ENCODE measurements at places on chromosomes 3 and 15.

- DNase-seq, result no peak
These were observed 1497.6 kb downstream of the OTOL1 start for GRCh38 chr3:162994165-162994564.

- DNase-seq, result no peak
These were observed 16.7 kb upstream of the ZMAT3 start for GRCh38 chr3:179088306-179088705.

DNA sequence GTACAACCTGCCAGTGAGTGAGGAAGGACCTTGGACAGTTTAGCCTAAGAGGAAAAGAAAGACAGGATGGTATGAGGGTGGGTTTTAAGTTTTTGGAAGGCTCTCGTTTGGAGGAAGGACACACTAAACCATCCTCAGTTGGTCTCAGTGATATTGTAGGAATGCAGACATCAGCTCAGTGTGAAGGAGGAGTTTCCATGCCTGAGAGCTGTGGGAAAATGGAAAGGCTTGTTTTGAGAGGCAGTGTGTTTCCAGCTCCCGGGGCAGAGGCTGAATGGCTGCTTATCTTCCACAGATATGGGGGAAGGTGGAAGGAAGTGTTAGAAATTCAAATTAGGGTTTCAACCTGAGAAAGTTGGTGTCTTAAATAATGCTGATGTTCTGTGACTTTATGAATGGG, 89.6 kb upstream of the MYZAP start:
- DNase-seq, result no peak

DNA sequence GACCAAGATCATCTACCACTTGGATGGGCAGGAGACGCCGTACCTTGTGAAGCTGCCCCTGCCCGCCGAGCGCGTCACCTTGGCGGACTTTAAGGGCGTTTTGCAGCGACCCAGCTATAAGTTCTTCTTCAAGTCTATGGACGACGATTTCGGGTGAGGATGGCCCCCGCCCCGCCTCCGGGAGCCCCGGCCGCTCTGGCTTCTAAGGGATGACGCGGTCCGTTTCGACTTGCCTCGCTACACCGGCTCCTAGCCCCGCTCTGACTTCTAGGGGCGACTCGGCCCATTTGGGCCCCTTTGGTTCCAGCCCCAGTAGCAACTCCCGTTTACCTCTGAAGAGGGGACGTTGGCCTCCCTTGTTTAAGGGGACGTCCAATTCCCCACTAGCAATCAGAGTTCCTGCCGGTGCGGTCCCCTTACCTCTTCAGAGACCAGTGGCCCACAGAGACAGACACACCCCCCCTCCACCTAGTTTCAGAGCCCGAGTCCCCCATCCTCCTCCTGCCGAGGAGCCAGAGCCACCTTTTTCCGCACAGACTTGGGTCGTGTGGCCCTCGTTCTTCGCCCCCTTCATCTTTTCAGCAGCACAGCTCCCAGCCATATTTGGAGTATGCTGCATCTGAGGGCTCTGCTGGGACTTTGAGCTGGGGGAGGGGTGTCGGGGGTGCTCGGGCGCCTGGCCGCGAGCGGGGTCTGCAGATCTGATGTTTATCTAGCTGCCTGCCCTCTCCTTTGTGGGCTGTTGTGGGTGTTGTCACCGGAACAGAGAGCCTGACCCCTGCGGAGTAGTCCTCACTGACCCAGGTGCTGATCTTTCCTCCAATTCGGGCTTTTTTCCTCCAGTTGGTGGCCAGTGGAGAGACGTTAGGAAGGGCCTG, 706 bp downstream of the DVL3 start:
- DNase-seq, result no peak

GRCh38 chr3:8872261-8872660, 91.0 kb downstream of the RAD18 start:
- DNase-seq, result no peak

DNA sequence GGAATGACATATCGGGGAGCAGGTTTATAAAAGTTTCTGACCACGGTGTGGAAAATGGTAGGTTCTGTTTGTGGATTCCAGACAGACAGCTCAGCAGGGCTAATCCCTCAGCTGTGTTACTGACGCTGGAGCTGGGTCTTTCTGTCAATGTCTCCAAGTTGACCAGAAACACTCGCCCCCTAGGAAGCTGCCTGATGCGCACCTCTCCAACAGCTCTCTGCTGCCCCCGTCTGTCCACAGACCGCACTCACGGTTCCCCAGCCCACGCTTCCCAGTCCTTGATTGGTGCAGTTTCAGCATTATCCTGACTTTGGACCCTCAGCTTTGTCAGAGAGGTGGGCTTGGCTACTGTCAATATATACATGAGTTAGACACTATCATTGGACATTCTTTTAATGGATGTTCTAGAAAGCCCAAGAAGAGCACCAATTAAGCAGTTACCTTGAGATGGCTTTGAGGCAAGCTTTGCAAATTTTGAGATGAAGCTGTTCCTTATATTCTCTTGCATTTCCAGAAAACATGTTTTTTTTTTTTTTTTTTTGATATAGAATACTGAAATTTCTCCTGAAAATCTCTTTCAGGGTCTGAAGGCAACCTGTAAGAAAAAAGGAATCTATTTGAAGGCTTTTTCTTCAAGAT, 98.9 kb upstream of the TBC1D5 start:
- DNase-seq, result peak; percentile 73

GRCh38 chr15:49424954-49425353, 1.9 kb downstream of the FGF7 start:
- no peak for DNase-seq

DNA sequence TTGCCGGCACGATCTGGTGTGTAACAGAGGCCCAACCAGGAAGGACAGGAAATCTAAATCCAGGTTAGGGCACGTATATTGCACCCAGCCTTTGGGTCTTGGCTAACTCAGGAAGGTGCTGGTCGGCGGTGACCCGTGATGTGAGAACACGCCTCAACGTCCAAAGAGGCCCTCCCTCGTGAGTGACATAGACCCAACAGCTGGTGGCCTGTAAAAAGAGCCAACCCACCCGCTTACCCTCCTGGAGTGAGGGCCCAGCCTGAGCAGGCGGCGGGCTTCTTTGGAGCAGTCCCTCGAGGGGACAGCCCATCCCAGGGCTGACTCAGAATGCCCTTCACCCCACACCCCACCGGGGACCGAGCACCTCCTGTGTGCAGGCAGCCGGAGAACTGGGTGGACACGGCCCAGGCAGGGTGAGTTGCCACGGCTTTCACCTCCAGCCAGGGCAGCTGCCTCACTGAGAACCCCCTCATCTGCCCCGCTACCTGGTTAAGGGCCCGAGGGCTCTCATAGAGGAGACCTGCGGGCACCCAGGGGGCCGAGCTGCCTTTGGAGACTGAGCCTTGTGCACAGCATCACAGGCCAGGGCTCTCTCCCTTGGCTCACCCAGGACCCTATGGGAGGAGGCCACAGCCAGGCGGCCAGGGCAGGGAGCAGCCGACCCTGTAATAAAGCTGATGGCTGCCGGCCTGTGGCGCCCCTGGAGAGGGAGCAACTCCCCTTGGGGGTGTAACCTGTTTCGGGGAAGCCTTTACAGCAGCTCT, 41.8 kb downstream of the ZNF710 start:
- no peak for DNase-seq

DNA sequence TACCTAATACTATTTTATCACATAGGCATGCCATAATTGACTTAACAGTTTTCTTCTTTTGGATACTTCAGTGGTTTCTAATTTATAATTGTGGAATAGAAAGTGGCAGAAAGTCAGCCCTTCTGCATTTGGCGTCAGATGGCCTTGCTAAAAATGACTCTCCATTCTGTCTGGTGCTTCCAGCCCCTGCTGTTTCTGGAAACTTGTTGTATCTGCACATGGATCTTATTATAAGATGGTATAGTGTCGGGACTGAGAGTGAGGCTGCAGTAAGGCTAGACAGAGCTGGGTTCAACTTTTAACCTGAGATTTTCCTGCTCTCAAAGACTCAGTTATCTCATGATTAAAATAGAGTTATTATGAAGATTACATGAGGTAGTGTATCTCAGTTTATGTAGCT, 74.8 kb upstream of the WDR72 start:
- no peak for DNase-seq

DNA sequence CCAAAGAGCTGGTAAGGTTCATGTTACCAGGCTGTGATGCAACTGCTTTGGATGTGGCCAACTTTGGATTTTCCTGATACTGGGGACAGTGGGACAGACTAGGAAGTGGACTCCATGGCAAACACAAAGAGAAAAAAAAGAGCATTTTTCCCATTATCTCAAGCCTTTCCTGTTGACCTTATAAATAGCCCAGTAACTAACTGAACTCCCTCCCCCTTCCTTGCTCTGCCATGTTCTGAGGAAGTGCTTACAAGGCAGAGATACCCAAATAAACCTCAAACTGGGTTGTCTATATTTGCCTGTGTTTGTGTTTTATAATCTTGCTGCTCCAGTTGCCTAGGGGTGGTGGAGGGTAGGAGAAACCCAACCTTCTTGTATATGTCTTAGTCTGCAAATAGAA, 27.3 kb upstream of the SLC9A9 start:
- DNase-seq, result no peak

DNA sequence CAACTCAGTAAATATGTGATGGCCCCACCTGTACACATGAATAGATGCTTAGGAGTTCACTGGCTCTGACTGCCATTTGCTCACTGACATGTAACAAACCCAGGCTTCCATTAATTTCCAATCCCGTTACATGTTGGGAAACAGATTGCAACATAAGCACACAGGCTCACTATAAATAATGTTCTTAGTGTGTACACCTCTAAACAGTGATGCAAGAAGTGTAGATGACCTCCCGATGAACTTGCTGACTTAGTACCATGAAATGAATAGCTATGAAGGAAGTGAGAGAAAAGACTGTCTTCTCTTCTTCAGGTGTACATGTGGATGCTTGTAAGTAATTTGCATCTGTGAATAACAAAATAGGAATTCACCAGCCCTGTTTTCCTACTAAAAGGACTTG, 21.4 kb upstream of the FSIP1 start:
- no peak for DNase-seq

GRCh38 chr15:89395996-89396395, 61.4 kb upstream of the POLG start:
- DNase-seq, result peak; percentile 35

DNA sequence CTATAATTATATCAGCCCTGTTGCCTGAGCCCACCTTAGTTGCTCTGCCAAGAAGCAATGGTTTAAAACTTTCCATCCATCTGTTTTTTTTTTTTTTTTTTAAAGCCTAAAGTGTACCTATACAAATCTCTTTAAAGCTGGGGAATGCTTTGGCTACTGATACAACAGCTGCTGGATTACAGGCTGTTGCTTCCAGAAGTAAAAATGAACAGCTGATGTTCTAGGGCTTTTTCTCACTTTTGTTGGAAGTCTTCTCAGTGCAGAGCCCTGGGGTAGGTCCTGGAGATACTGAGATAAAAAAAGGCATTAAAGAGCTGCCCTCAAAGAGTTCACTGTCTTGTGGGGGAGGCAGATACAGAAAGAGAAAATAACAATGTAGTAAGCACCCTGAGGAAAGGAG, 218.1 kb downstream of the NLGN1 start:
- DNase-seq, result no peak

DNA sequence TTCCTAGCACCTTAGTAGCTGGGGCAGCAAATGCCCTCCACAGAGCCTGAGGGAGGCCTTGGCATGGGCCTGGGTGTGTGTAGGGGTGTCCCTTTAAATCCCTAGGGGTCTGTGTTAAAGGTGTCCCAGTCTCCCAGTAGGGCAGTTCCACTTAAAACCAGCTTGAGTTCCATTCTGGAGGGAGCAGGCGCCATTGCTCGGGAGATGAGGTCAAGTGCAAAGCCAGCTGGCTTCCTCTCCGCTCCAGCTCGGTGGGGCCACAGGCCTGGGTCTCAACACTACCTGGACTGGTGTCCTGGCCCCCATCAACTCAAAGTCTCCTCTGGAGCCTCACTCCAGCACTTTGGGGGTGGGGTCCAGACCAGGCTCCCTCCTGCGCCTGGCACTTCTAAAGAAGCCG, 25.2 kb downstream of the FEM1B start:
- DNase-seq, result no peak

- no peak for DNase-seq
These were observed 85.7 kb downstream of the ST6GAL1 start for GRCh38 chr3:187015903-187016638.

DNA sequence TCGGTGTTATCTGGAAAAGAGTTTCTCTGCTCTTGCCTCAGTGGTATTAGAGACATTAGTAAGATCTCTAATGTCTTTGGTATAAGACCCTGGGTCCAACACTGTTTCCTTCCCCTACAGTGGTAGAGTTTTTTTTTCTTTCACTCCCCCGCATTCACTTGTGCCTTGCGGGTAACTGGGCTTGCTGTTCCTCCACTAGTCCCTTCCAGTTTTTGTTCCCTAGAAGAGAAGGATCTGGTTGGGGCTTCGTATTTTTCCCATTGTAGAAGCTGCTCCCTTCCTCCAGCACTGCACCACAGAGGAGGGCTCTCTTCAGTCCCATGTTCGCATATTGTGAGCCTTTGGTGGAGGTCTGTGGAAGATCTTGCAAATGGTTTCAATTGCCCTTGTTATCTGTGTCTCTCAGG, 13.7 kb downstream of the CTDSPL2 start:
- DNase-seq, result no peak

- no peak for DNase-seq
These were observed 11.4 kb downstream of the FAM174B start for GRCh38 chr15:92643849-92644815.

GRCh38 chr15:33858836-33859235, 109.5 kb upstream of the CHRM5 start:
- DNase-seq, result no peak

DNA sequence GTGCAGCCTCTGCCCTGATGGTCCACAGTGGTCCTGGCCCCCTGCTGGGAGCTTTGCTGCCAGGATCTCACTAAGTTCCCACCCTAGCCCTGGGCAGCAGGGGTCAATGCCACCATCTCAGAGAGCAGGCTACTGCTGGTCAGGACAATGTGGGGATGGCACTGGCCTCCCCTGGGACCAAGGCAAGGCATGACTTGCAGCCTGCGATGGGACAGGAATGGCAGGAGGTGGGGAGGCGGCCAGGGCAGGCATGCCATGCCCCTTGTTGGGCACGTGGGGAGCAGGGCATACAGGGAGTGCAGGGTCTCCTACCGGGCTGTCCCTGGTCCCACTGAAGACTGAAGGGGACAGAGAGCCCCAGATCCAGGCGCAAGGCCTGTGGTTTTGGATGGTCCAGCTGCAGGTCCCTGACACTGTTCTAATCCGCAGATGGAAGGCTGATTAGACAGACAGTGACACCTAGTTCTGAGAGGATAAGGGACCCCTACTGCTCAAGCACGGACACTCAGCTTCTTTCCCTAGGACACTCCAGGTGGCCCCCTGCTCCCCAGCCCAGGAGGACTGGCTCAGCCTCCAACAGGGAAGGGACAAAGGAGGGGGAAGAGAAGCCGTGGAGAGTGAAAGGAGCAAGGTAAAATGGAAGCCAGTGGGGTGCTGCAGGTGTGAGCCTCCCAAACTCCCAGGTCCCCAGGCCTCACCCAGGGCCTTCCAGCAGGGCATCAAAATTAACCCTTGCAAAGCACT, 69.2 kb upstream of the RPL32 start:
- DNase-seq, result no peak

- DNase-seq, result no peak
These were observed 202.2 kb upstream of the BHLHE40 start for GRCh38 chr3:4776980-4777581.

Measured in bone marrow (tissue), 2 donors.